Astrocyte of the spinal cord (primary cell): ENCODE measurements at places on chromosomes 13 and 19.

DNA sequence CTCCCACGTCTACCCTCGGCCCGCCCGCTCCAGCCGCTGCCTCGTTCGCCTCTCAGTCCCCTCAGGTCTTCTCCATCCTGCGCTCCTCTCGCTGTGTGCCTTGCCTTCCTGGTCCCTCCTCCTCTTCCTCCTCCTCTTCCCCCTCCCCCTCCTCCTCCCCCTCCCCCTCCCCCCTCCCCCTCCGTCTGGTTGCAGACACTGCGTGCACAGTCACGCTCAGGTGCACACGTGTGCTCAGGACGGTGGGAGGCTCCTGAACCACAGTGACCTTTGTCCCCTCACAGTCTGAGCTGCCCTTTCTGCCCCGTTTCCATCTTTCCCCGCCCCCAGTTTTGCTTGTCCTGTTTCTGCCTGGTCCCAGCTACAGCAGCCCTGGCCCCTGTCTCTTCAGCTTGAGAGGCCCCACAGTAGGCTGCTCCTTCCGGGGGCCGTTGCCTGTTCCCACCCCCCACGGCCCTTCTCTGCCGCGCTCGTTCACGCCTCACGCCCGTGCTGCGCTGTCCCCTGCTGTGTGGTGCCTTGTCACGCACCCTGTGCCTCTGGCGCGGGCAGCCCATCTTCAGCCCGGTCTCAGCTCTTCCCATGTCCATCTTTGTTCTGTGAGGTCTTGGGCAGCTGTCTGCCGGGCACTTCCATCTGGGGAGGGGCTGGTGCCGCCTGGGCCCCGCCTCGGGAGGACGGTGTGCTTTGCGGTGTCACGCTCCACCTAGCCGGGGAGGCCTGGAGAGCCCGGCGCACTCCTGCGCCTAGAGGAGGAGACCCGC lies 13.8 kb upstream of the RPS15 start:
- DNase-seq = no peak

- DNase-seq = no peak
Observed at GRCh38 chr19:11662278-11662677, 65.0 kb downstream of the ZNF627 start.

GRCh38 chr19:2992958-2993357 lies 15.6 kb downstream of the TLE6 start:
- DNase-seq = no peak

- DNase-seq = no peak
Observed at GRCh38 chr13:109667056-109667455, 119.3 kb downstream of the IRS2 start.

GRCh38 chr19:19490214-19490968 lies 25.0 kb downstream of the TSSK6 start:
- peak; percentile 82 for DNase-seq

- peak; percentile 40 for DNase-seq
Observed at GRCh38 chr13:36154567-36155291, 23.5 kb upstream of the DCLK1 start.

- peak; percentile 57 for DNase-seq
Observed at GRCh38 chr13:33931397-33932311, 113.7 kb downstream of the RFC3 start.

DNA sequence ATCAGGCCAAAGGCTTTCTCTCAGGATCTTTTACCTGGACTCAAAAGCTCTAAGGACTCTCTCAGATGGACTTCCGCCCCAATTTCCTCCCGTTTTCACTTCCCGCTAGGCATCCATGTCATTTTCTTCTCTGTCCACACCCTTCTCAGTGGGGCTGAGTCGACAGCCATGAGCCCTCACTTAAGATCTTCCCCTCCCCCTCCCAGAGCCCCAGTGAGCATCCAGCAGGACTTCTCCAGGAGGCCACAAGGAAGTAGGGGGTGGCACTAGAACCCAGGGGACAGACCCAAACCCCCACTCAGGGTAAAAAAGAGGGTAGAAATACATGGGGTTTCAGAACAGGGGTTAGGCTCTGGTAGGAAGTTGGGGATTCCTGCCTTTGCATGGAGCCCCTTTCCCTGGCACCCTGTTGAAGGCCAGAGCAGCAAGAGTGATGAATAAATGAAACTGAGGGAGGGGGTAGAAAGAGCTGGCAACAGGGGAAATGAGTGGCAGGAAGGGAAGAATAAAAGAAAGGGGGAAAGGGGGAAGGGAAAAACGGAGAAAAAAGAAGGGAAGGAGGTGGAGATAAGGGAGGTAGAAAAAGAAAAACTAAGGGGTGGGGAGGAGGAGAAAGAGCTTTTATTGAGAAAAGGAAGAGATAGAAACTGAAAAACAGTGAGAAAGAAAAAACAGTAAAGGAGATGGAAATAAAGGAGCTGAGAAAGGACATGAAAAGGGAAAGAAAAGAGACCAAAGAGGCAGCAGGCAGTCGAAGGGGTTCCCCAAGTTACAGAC lies 42.3 kb downstream of the DEDD2 start:
- DNase-seq = no peak

DNA sequence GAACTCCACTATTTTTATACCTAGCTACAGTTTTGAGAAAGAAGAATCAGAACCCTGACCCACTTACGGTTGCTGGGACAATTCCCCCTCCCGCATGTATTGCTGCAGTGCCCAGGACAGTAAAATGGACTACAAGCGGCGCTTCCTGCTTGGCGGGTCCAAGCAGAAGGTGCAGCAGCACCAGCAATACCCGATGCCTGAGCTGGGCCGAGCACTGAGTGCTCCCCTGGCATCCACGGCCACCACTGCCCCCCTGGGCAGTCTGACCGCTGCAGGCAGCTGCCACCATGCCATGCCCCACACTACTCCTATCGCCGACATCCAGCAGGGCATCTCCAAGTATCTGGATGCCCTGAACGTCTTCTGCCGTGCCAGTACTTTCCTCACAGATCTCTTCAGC lies 46.0 kb downstream of the GARRE1 start:
- DNase-seq = no peak

DNA sequence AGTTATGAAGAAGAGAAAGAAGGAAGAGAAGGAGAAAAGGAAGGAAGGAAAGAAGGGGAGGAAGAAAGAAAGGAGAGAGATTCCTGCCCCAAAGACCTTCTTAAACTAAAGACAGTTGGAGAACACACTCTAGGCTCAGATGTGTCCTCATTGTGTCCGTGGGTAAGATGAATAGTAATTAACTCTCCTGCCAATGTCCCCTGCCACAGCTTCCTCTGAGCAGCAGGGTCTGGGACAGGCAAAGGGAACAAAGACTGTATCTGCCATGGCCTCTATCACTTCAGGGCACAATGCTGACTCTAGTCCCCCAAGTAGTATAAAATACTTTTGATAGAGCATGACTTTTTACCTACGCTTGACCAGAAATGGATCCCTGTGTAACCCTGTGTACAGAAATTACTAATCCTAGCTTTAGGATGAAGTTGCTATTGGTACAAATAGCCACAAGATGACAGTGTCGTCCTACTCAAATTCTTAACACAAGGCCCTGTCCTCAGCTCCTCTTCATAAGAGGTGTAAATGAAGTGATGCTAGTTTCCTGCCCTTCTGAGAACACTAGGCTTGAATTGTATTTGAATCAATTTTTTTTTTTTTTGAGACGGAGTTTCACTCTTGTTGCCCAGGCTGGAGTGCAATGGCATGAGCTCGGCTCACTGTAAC lies 186.2 kb upstream of the GPR12 start:
- peak; percentile 43 for DNase-seq

DNA sequence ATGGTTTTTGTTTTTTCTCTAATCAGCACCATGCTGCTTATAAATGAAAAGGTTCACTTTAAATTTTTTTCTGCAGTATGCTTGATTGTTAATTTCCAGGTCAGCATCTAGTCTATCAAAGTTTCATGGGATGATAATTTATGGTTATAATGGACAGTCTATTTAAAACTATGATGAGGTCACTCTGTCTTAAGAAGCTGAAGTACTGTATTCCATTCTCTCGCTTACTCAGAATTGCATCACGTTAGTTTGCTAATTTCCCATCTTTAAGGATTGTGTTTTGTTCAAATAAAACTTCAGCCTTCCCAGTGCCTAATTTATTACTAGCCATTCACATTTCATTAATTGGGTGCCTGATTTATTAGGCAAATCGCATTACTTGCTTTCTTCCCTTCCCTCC lies 94.3 kb downstream of the GPC6 start:
- peak; percentile 10 for DNase-seq

DNA sequence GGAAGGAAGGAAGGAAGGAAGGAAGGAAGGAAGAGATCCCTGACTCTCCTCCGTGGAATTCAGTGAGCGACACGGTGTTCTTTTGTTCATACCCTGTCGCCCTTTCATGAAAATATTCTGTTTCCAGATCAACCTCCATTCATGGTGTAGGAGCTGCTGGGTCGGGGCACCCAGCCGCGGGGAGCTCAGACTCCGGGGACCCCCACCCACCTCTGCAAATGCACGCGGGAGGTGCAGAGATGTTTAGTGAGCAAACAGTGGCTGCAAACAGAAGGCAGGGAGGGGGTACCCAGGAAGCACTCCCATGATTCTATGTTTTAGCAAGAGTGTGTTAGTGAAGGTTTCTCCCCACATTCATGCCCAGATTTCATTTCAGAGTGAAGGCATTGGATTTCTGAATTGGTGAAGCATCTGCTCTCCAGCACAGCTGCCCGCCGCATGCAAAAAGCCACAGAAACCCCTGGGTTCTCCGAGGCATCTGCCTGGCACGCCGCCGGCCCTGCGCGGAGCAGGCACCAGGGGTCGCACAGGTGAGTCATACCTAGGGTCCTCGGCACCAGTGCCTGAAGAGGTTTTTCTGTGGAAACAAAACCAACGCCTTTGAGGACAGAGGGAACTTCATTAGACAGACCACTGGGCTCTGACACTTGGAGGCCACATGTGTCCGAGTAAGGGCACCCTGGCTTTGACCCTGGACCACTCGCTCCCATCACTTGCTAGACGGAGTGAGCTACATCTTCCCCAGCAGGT lies 80.6 kb downstream of the ZNF557 start:
- no peak for DNase-seq

DNA sequence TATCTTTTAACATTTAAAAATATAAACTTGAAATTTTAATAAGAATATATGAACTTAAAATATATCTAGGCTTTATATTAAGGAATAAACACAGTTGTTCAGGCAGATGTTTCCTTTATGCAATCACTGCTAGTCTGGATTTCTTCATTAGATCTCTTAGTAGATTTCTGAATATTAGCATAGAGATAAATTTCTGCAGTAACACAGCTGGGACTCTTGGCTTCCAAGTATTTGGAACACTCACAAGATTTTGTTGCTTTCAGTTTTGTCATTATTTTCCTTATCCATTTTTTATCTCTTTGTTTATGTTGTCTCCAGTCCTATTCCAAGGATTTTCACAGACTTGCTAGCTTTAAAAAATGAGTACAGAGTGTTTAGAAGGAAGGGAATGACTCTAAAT lies 857.1 kb downstream of the GPC5 start:
- DNase-seq = no peak

GRCh38 chr19:38513762-38514167 lies 80.3 kb downstream of the RYR1 start:
- no peak for DNase-seq

- no peak for DNase-seq
Observed at GRCh38 chr13:105997581-105998550, 537.6 kb downstream of the EFNB2 start.

DNA sequence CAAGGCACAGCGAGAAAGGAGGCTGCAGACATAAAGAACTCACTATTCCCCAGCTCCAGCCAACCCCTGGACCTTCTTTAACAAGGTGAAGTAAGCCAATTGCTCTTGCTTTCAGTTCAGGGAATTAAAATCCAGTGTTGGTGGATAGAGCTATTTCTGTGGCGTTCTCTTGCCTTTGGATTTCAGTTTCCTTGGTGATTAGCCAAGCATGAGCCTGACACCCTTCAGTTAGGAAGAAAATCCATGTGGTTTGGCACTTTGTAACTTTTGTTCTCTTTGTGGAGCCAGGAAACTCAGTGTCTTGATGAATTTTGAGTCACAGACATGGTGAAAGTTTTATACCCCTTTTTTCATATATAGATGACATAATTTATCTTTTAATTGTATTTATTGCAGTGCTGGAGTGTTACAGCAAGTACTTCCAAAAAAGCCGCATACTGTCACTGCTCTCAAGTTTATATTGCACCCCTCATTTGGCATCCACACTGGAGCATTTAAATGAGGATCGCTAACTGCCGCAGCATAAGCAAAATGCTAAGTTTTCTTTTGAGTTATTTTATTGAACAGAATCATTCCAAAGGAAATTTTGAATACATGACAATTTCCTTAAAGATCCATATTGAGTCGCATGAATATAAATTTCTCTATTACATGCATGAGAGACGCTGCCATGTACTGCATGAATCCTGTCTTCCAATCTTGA lies 406.8 kb downstream of the MYO16 start:
- peak; percentile 7 for DNase-seq

DNA sequence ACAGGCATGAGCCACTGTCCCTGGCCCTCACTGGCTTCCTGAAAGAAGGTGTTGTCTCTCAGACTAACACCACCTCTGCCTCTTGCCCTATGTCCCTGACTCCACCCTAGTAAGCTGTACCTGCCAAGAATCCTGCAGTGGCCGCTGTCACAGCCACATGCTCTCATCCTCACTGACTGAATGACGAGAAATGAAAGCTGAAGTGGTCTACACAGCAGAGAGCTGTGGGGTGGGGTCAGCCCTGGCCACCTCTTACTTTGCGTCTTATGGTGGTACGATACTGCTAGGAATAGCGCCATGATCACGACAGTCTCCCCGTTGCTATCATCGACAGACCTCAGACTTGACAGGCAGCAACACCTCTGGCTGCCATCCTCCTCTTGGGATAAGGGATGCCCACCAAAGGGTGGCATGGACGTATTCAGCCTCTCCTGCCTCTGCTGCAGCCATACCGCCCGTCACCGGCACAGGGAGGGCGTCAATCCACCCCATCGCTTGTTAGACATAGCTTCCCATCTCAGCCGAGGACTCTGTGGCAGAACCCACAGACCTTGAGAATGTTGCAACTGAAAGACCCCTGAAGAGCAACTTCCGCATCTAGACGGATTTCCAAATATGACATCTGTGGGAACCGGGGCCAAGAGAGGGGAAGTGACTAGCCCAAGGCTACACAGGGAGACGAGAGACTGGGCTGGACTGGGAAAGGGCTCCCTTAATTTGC lies 809 bp downstream of the MYO1F start:
- DNase-seq = no peak
